ENCODE measurements at places on chromosomes 5 and 9.

DNA sequence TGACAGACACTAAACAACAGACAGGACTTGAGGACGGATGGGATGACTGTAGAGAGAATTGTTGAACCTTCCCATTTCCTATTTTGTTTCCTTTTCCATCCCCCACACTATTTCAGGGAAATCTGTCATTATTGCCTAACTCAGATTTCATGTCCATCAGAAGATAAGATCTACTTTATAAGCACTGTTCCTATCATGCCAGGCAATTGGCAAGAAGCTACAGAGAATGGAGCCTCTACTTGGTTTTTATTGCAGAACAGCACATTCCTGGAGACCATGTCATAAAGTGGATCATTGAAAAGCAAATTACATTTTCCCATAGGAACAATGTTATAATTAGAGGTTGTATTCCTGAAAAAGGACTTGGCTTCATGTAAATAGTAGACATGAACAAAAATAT lies 173.7 kb upstream of the KIF2A start:
- no peak for DNase-seq

- no peak for DNase-seq
Observed at GRCh38 chr5:45568813-45569212, 127.4 kb downstream of the HCN1 start.

DNA sequence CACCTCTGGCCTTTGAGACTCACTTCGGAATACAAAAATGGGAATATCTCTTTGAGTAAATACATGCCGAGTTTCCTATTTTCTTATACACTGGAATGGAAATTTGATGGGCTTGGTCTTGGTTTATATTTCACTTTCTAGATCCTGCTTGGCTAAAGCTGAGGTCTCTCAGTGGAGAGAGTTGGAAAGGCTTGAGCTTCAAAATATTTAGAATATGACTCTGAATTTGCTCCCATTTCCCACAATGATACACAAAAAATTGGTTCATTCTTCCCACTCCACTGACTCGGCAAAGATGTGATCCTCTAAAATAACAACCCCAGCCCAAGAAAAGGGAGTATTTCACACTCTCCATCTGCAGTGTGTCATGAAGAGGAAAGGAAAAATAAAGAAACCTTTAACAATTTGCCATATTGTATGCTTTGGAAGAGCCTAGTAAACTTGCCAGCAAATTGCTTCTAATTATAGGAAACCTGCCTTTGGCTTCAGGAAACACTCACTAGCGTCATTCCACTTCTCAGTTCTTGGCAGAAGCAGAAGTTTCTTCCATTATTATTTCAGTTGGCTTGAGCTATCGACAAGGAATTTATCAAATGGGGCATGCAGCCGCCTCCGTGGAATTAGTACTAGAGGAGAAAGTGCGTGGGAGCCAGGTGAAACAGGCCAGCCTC lies 302.9 kb downstream of the NSG2 start:
- DNase-seq = no peak

DNA sequence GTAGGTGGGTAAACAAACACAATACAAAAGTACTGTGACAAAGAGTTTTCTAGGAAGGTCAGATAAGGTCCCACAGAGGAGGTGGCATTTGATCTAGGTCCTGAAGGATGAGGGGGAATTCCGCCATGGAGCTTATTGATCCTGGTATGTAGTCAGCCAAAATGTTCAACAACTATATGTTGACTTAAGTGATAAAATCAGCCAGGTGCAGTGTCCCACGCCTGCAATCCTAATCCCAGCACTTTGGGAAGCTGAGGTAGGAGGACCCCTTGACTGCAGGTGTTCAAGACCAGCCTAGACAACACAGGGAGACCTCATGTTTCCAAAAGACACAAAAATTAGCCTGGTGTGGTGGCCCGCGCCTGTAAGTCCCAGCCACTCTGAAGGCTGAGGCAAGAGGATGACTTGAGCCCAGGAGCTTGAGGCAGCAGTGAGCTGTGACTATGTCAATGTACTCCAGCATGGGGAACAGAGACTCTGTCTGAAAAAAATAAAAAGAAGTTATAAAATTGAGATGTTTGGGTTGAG lies 46.4 kb upstream of the PLIN2 start:
- no peak for DNase-seq

- DNase-seq = no peak
Observed at GRCh38 chr5:52693280-52693679, 94.4 kb upstream of the ITGA1 start.

GRCh38 chr5:88837817-88838216 lies 45.2 kb downstream of the MEF2C start:
- no peak for DNase-seq

DNA sequence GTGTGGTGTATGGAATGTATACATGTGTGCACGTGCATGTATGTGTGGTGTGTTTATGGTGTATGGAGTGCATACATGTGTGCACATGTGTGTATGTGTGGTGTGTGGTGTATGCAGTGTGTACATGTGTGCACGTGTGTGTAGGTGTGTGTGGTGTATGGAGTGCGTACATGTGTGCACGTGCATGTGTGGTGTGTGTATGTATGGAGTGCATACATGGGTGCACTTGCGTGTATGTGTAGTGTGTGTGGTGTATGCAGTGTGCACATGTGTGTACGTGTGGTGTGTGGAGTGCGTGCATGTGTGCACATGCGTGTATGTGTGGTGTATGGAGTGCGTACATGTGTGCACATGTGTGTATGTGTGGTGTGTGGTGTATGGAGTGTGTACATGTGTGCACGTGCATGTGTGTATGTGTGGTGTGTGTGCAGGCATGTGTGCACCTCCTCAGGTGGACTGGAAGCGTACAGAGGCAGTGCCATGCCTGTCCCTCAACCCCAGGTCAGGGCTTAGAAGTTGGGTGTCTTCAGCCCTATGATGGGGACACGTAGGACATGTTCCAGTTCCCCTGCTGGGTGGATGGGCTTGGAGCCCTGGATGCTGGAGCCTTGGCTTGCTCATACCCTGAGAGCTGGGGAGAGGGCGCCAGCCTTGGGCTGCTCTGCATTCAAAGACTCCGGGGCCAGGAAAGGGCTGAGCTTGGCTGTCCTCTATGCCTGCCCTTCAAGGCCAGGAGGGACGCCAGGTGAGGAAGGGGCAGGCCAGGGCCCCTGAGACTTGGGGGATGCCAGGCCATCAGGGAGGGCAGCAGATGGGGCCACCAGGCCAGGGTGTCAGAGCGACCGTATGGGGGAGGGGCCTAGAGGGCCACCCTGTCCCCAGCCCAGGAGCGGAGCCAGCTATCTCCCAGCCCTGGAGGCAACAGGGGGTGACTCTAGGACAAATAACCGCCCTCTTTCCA lies 12.2 kb downstream of the MYMK start:
- no peak for DNase-seq

DNA sequence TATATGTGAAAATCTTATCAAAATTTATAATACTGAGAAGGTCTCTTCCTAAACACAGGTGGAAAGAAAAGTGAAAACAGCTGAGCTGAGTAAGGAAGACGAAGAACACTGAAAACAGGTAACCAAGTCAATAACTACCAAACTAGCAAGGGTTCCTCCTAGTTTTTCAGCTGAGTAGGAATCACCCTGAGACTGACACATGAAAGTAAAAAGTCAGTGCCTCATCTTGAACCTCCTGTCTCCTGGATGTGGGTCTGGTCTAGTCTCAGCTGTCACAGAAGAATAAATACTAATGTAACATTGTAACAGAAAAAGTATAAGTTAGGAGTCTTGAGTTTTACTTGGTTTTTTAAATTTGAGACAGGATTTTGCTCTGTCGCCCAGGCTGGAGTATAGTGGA lies 121.0 kb downstream of the MEF2C start:
- DNase-seq = no peak

DNA sequence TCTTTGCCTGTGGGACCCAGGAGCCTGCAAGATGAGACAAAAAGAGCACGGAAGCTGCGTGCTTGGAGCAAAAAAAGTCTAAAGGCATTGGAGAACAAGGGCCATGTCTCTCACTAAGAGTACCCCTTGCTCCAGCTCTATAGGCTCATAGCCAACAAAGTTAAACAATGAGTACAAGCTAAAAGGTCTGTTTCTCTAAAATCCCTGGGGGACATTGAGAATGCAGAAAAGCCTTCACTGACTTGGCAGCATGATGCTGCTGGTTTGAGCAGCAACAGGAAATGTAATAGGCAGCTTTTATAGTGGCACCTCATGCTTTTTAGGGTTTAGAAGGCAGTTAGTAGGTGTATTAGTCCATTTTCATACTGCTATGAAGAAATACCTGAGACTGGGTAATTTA lies 287.5 kb downstream of the SMARCA2 start:
- no peak for DNase-seq

DNA sequence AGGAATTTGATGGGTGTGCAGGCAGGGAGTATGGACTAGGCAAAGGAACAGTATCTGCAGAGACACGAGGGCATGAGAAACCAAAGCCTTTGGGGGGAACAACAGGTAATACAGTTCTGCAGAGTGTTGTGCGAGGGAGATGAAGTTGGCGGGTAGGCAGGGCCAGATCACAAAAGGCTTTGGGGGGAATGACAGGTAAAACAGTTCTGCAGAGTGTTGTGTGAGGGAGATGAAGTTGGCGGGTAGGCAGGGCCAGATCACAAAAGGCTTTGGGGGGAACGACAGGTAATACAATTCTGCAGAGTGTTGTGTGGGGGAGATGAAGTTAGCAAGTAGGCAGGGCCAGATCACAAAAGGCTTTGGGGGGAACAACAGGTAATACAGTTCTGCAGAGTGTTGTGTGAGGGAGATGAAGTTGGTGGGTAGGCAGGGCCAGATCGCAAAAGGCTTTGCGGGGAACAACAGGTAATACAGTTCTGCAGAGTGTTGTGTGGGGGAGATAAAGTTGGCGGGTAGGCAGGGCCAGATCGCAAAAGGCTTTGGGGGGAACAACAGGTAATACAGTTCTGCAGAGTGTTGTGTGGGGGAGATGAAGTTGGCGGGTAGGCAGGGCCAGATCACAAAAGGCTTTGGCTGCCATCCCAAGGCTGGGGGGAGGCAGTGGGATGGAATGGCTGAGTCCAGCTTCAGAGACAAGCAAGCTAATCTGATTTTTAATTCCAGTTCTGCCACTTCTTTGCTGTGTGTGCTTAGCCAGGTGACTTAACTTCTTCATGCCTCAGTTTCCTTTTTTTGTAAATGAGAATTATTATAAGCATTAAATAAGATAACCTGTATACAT lies 33.0 kb downstream of the FRMPD1 start:
- DNase-seq = no peak

DNA sequence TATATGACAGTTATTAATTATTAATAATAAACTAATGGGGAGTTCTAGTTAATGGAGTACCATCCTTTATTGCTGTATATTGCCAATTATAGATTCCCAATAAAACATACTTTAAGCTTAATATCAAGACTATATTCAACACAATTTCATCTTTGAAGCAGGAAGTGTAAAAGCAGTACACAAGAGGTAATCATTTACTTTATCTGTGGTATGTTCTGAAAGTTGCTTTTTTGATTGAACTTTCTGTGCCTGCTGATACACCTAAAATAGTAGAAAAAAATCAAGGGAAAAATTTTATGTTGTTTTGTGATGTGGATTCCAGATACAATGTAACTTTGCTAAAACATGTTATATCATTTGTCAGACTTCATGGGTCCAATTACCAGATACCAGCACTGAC lies 58.0 kb downstream of the ACO1 start:
- no peak for DNase-seq

GRCh38 chr5:1483064-1483463 lies 37.8 kb upstream of the SLC6A3 start:
- DNase-seq = no peak

DNA sequence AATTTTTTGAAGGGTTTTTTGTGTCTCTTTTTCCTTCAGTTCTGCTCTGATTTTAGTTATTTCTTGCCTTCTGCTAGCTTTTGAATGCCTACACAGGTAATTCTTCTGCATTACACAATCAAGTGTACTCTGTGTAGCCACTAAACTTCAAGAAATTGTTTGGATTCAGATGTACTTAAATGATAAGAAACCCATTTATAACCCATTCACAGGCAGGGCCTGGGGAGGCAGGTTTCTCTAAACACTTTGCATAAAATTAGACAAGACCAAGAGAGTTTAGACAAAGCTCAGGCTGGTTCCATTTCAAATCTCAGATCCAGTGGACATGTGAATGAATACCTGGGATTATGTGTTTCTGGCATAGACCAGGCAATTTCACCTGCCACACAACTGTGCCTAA lies 41.3 kb upstream of the SEMA5A start:
- no peak for DNase-seq

- DNase-seq = no peak
Observed at GRCh38 chr5:163649514-163649913, 144.1 kb downstream of the MAT2B start.

- DNase-seq = no peak
Observed at GRCh38 chr5:33065131-33065530, 354.0 kb downstream of the NPR3 start.

- DNase-seq = no peak
Observed at GRCh38 chr5:52769061-52769460, 18.7 kb upstream of the ITGA1 start.

DNA sequence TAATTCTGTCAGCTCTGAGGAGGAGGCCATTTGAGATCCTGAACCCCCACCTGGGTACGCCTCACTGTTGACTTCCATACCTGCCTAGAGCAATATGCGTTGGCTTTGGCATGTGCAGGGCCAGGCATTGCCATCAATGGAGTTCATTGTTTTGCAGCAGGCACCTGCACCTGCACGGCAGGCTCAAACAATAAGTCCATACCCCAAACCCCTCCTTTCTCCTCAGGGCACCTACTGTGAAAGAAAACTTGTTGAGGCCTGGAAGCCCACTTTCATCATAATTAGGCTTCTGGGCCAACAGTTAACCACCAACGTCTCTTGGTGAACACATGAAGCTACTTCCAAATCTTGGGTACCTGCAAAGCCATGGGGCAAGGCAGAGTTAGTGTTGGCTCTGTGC lies 238.7 kb downstream of the NFIB start:
- no peak for DNase-seq

DNA sequence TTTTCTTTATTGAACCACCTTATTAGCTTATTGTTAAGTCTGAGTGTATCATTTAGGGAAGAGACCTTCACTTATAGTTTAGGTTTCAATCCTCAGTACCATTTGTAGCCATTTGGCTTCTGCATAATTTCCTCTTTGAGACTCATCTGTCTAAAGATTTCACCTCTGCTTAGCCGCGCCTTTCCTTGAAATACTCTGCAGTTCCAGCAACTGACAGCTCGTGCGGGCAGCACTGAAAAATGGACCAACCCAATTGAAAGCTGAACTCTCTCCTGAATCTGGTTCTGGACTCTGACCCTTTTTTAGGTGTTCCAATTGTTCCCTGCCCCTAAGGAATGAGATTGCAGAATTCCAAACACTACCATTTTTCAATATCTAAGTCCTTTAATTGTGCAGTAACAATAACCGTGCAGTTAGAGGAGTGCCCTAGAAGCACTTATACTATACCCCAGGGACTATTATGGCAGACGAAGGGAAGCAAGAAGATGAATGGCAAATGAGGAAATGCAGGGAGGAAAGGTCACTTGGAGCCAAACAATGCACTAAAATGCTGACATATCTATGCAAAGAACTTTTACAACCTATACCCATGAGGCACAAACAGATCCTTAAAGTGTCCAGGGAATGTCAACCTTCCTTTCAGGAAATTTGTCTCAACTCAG lies 50.1 kb upstream of the PDE4D start:
- DNase-seq = no peak

DNA sequence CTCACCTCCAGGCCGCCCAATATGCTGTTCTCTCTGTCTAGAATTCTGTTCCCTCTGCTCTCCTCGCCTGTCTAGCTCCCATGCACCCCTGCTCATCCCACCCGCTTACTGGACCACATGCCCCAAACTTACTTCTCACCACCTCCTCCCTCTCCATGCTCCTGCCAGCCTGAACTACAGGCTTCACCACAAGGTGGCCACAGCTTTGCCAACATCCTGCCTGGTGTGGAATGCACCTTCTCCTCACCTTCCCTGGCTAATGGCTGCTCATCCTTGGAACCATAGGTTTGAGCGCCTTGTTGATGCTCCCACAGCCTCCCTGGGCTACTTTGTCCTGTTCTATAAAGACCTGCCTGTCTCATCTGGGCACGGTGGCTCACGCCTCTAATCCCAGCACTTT lies 9.6 kb downstream of the LAMC3 start:
- no peak for DNase-seq

All from stimulated activated CD8-positive, alpha-beta memory T cell treated with anti-CD3 and anti-CD28 coated beads, Interleukin-15, amount 100 ng/mL, for 48 hours (primary cell).